ENCODE measurements at places on chromosomes 16 and 17.
A peak's percentile ranks its signal among the peaks of the same experiment; 100 is the strongest.

DNA sequence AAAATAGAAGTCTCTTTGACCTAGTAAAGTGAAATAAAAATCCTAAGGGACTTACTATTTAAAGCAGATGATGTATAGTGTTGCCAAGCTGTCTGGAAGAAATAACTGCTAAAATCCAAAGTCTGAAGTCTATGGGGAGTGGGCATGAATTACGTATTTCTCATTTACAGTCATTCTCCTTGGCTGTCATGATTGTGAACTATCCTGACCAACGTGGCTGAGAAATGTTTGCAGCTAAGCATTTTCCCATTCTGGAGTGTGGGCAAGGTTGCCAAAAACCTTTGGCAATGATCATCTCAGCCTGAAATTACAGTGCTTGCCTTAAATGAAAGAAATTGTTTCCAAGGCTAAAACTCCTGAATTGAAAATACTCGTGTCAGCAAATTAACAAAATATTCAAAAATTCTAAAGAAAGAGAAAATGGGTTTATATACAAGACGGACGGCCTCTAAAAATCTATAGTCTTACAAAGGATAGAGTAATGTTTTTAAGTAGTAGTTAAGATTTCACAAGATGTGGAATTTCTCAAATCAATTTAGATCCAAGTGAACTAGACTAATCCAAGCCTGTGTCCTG, 77.0 kb downstream of the CACNG1 start:
- DNase-seq: no peak

GRCh38 chr17:19718613-19719354, 2.4 kb upstream of the SLC47A2 start:
- no peak for DNase-seq

DNA sequence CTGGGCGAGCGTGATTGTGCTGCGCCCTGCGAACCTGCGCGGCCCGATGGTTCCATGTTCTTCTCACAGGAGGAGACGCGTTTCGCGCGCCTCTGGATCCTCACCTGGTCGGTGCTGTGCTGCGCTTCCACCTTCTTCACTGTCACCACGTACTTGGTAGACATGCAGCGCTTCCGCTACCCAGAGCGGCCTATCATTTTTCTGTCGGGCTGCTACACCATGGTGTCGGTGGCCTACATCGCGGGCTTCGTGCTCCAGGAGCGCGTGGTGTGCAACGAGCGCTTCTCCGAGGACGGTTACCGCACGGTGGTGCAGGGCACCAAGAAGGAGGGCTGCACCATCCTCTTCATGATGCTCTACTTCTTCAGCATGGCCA, 1.0 kb downstream of the FZD2 start:
- no peak for DNase-seq

DNA sequence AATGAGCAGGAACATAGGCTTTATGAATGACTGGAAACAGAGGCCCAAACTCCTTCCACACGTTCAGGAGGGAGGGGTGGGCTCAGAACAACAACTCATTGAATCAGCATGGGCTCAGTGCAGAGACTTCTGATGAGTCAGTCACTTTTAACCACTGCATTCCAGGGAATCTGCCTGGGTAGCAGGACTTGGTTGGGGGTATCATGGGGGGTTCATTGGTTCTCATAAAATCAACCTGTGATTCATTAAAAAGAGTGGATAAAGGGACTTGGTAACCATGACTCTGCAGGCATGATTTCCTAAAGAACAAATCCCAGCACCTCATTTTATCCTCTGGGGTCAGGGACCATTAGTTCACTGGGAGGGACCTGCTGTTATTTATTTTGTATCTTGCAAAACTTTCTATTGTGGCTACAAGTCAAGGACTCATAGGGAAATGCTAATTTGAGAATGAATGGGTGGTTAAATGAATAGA, 13.8 kb downstream of the ITGB3 start:
- DNase-seq: no peak

DNA sequence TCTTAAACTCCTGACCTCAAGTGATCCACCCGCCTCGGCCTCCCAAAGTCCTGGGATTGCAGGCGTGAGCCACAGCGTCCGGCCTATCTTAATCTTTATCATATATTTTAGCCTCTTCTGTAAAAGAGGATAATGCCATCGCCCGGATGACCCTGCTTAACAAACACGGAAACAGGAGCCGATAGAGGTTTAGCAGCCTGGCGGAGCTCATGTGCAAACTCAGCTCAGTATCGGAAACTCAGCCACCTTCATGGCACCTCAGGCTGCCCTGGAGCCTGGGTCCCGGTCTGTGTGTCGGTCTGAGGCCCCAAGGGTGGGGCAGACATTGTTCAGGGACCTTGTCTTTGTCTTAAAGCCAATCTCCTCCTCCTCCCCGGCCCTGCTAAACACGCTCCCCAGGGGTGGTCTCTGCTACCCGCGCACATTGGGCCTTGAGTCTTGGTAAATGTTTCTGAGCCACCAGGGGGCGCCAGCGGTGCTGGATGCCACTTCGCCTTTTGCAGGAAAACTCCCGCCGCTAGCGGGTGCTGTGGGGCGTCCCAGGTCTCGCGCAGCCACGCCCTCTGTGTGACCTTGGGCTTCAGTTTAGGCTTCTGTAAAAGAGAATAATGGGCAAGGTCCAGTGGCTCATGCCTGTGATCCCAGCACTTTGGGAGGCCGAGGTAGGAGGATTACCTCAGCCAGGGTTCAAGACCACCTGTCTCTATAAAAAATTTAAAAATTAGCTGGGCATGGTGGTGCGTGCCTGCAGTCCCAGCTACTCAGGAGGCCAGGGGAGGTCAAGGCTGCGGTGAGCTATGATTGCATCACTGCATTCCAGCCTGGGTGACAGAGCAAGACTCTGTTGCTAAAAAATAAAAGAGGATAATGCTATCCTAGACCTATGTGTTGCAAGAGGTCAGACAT, 2.7 kb downstream of the CETP start:
- peak; percentile 48 for DNase-seq
